Activated T-cell treated with anti-CD3 and anti-CD28 coated beads, Interleukin-2, amount 50 U/mL, for 72 hours (primary cell): ENCODE measurements at places on chromosomes 12 and 14. TPM values are rescaled to one million over a fixed set of nuclear protein-coding genes. Genes with fewer than 3 reads are reported as not detected.

GRCh38 chr12:29041621-29042020, 107.5 kb upstream of the FAR2 start:
- DNase-seq = no peak
- H3K4me1 ChIP-seq = no peaks in the 10 kb centered on the region
- no peak overlapping the region for H3K4me3 ChIP-seq
- H3K27ac ChIP-seq = no peak overlapping the region

GRCh38 chr12:104683831-104684503, 227.2 kb downstream of the CHST11 start:
- H3K27ac ChIP-seq = peak overlapping the region; percentile 32
- H3K4me1 ChIP-seq = peaks cover 96% of the 10 kb centered on the region
- no peaks in the 10 kb centered on the region for H3K27me3 ChIP-seq
- DNase-seq = no peak
- peak overlapping the region; percentile 78 for H3K4me3 ChIP-seq

The BRMS1L gene
- 4.5 TPM for total RNA-seq

The NELL2 gene
- 36.3 TPM for total RNA-seq

GRCh38 chr12:51334764-51335163, 10.8 kb upstream of the BIN2 start:
- peaks cover 5% of the 10 kb centered on the region for H3K4me1 ChIP-seq
- no peak for DNase-seq
- H3K27me3 ChIP-seq = no peaks in the 10 kb centered on the region

- H3K27me3 ChIP-seq = peaks cover 15% of the 10 kb centered on the region
- no peak overlapping the region for H3K4me3 ChIP-seq
- no peaks in the 10 kb centered on the region for H3K36me3 ChIP-seq
- no peaks in the 10 kb centered on the region for H3K4me1 ChIP-seq
- DNase-seq = no peak
- peak overlapping the region; percentile 79 for H3K27ac ChIP-seq
Observed at GRCh38 chr12:25020621-25021243, 71.8 kb upstream of the BCAT1 start.

DNA sequence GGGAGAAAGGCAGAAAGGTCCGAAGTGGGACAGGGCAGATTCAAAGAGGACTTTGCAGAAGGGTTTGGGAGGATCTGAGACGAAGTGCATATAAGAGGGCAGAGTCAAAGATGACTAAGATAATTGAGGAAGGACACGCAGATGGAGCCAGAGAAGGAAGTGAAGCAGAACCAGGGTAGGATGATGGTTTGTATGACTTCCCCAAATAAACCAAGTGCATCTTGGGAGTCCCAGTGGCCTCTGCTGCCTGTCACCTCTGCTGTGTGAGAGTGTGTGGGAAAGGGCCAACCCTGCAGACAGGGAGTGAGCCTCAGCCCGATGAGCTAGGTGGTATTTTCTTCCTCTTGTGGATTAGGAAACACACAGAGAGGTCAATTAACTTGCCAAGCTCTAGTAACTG, 36.8 kb downstream of the FLVCR2 start:
- no peaks in the 10 kb centered on the region for H3K27me3 ChIP-seq
- H3K4me3 ChIP-seq = no peak overlapping the region
- no peak overlapping the region for H3K27ac ChIP-seq
- H3K36me3 ChIP-seq = peaks cover 3% of the 10 kb centered on the region
- no peaks in the 10 kb centered on the region for H3K4me1 ChIP-seq
- no peak for DNase-seq

- H3K4me3 ChIP-seq = no peak overlapping the region
- DNase-seq = no peak
- H3K4me1 ChIP-seq = no peaks in the 10 kb centered on the region
- H3K27me3 ChIP-seq = no peaks in the 10 kb centered on the region
- H3K27ac ChIP-seq = no peak overlapping the region
Observed at GRCh38 chr12:113845900-113846674, 120.0 kb downstream of the RBM19 start.

GRCh38 chr12:66070378-66071120, 60.0 kb downstream of the LLPH start:
- no peak overlapping the region for H3K4me3 ChIP-seq
- peaks cover 16% of the 10 kb centered on the region for H3K4me1 ChIP-seq
- H3K27ac ChIP-seq = no peak overlapping the region

The FOXM1 gene
- 109 TPM for total RNA-seq

The POTEM gene
- not detected for total RNA-seq

GRCh38 chr14:36233217-36233616, 56.7 kb upstream of the PTCSC3 start:
- no peaks in the 10 kb centered on the region for H3K36me3 ChIP-seq
- no peak overlapping the region for H3K27ac ChIP-seq
- peaks cover 28% of the 10 kb centered on the region for H3K27me3 ChIP-seq
- no peaks in the 10 kb centered on the region for H3K4me1 ChIP-seq
- DNase-seq = no peak

The LRRK2 gene
- not detected for total RNA-seq

GRCh38 chr14:49992448-49992847, 99.6 kb downstream of the ARF6 start:
- H3K36me3 ChIP-seq = peaks cover 4% of the 10 kb centered on the region
- peak overlapping the region; percentile 85 for H3K27ac ChIP-seq
- H3K4me1 ChIP-seq = peaks cover 58% of the 10 kb centered on the region
- no peak for DNase-seq
- peak overlapping the region; percentile 71 for H3K4me3 ChIP-seq

GRCh38 chr14:104218361-104219180, 80.2 kb downstream of the KIF26A start:
- H3K4me3 ChIP-seq = no peak overlapping the region
- no peak overlapping the region for H3K27ac ChIP-seq
- H3K4me1 ChIP-seq = no peaks in the 10 kb centered on the region
- H3K27me3 ChIP-seq = peaks cover under 1% of the 10 kb centered on the region
- no peak for DNase-seq
- no peaks in the 10 kb centered on the region for H3K36me3 ChIP-seq

- H3K4me1 ChIP-seq = peaks cover 34% of the 10 kb centered on the region
- H3K27ac ChIP-seq = no peak overlapping the region
- H3K4me3 ChIP-seq = no peak overlapping the region
- no peaks in the 10 kb centered on the region for H3K27me3 ChIP-seq
Observed at GRCh38 chr12:104549815-104550480, 93.2 kb downstream of the CHST11 start.

DNA sequence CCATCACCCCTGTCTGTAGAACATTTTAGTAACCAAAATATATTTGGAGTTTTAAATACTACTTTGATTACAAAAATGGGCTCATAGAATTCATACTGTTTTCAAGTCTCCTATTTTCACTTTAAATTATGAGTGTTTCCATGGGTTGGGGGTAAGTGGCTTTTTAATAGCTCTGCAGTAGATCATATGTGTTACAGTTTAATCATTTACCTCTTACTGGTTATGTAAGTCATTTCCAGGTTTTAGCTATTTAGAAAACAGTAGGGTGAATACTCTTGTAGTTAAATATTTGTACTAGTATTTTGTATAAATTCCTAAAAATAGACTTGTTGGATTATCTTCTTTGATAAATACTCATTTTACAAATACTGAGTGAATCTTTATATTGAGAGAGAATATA, 8.2 kb downstream of the PCNX1 start:
- H3K36me3 ChIP-seq = peaks cover 4% of the 10 kb centered on the region
- peaks cover 87% of the 10 kb centered on the region for H3K4me1 ChIP-seq
- peak overlapping the region; percentile 74 for H3K27ac ChIP-seq
- DNase-seq = no peak

GRCh38 chr12:16449459-16449858, 102.0 kb downstream of the MGST1 start:
- DNase-seq = no peak
- no peaks in the 10 kb centered on the region for H3K36me3 ChIP-seq
- no peaks in the 10 kb centered on the region for H3K27me3 ChIP-seq
- no peak overlapping the region for H3K4me3 ChIP-seq
- no peaks in the 10 kb centered on the region for H3K4me1 ChIP-seq

GRCh38 chr14:81401420-81402122, 1.4 kb upstream of the STON2 start:
- H3K4me1 ChIP-seq = peaks cover 26% of the 10 kb centered on the region
- H3K27me3 ChIP-seq = peaks cover 30% of the 10 kb centered on the region
- H3K36me3 ChIP-seq = no peaks in the 10 kb centered on the region
- peak overlapping the region; percentile 81 for H3K27ac ChIP-seq

DNA sequence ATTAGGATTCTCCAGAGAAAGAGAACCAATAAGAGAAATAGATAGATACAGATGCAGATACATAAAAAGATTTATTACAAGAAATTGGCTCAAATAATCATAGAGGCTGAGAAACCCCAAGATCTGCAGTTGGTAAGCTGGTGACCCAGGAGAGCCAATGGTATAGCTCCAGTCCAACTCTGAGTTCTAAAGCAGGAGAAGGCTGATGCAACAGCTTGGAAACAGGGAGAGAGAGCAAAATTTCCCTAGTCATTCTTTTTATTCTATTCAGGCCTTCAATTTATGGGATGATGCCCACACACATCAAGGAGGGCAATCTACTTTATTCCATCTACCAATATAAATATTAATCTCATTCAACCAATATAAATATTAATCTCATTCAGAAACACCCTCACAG, 218.2 kb downstream of the PRKD1 start:
- H3K4me3 ChIP-seq = no peak overlapping the region
- no peaks in the 10 kb centered on the region for H3K36me3 ChIP-seq
- H3K27me3 ChIP-seq = no peaks in the 10 kb centered on the region
- H3K4me1 ChIP-seq = no peaks in the 10 kb centered on the region
- no peak for DNase-seq
- no peak overlapping the region for H3K27ac ChIP-seq

- no peaks in the 10 kb centered on the region for H3K27me3 ChIP-seq
- H3K4me1 ChIP-seq = peaks cover 35% of the 10 kb centered on the region
- peaks cover 5% of the 10 kb centered on the region for H3K36me3 ChIP-seq
- peak overlapping the region; percentile 86 for H3K27ac ChIP-seq
- DNase-seq = peak; percentile 10
Observed at GRCh38 chr14:30621354-30621939, 672 bp upstream of the SCFD1 start.

- H3K4me3 ChIP-seq = no peak overlapping the region
- no peaks in the 10 kb centered on the region for H3K36me3 ChIP-seq
- H3K4me1 ChIP-seq = no peaks in the 10 kb centered on the region
- no peaks in the 10 kb centered on the region for H3K27me3 ChIP-seq
- H3K27ac ChIP-seq = no peak overlapping the region
- no peak for DNase-seq
Observed at GRCh38 chr12:71036526-71036925, 116.0 kb upstream of the PTPRR start.

DNA sequence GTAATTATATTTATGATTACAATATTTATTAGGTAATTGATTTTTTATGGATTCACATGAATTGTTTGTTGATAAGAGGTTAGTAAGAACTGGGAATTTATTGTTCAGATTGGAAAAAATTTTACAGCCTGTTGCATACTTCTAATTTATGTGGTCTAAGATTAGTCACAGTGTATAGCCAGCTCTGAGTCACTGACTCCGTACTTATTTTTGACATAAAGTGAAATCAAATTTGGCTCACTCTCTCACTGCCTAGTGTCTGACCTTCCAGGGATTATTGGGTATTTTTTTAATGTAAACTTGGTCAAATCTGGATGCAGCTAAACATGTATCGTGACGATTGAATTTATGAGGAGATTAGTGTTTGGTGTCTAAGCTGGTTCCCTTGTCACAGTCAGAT, 109.3 kb downstream of the PTPRQ start:
- no peaks in the 10 kb centered on the region for H3K4me1 ChIP-seq
- no peaks in the 10 kb centered on the region for H3K27me3 ChIP-seq
- no peak overlapping the region for H3K27ac ChIP-seq
- no peaks in the 10 kb centered on the region for H3K36me3 ChIP-seq

- no peak overlapping the region for H3K4me3 ChIP-seq
- H3K4me1 ChIP-seq = no peaks in the 10 kb centered on the region
- H3K36me3 ChIP-seq = no peaks in the 10 kb centered on the region
- no peaks in the 10 kb centered on the region for H3K27me3 ChIP-seq
Observed at GRCh38 chr12:94922561-94922960, 80.9 kb downstream of the NDUFA12 start.

GRCh38 chr12:127485528-127485927, 781.4 kb upstream of the TMEM132C start:
- H3K36me3 ChIP-seq = no peaks in the 10 kb centered on the region
- H3K27ac ChIP-seq = no peak overlapping the region
- DNase-seq = peak; percentile 43
- H3K27me3 ChIP-seq = no peaks in the 10 kb centered on the region
- no peaks in the 10 kb centered on the region for H3K4me1 ChIP-seq

The RPGRIP1 gene
- total RNA-seq = not detected

GRCh38 chr12:115810122-115810901, 467.2 kb downstream of the MED13L start:
- no peak for DNase-seq
- no peak overlapping the region for H3K4me3 ChIP-seq
- H3K4me1 ChIP-seq = no peaks in the 10 kb centered on the region
- peaks cover 8% of the 10 kb centered on the region for H3K27me3 ChIP-seq
- H3K36me3 ChIP-seq = peaks cover 1% of the 10 kb centered on the region

DNA sequence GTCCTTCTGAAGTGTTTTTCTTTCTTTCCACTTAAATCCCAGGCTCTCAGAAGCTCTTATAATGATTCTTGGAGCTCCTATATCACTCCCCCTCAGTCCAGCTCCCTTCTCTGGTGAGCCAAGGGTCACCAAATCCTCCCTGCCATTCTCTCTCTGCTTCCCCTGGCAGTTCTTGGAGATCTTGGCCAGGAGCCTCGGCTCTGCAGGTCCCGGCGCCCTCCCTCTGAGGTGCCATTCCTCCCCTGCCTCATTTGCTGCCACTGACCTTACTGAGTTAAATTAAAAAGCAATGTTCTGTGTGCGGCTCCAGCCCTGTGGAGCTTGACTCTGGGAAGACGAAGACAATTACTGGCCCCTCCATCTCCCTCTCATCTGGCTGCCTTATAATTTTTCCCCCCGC, 7.0 kb downstream of the CISTR start:
- DNase-seq = no peak
- no peak overlapping the region for H3K4me3 ChIP-seq
- peaks cover 17% of the 10 kb centered on the region for H3K4me1 ChIP-seq
- H3K27me3 ChIP-seq = peaks cover 39% of the 10 kb centered on the region
- no peak overlapping the region for H3K27ac ChIP-seq
- H3K36me3 ChIP-seq = no peaks in the 10 kb centered on the region

DNA sequence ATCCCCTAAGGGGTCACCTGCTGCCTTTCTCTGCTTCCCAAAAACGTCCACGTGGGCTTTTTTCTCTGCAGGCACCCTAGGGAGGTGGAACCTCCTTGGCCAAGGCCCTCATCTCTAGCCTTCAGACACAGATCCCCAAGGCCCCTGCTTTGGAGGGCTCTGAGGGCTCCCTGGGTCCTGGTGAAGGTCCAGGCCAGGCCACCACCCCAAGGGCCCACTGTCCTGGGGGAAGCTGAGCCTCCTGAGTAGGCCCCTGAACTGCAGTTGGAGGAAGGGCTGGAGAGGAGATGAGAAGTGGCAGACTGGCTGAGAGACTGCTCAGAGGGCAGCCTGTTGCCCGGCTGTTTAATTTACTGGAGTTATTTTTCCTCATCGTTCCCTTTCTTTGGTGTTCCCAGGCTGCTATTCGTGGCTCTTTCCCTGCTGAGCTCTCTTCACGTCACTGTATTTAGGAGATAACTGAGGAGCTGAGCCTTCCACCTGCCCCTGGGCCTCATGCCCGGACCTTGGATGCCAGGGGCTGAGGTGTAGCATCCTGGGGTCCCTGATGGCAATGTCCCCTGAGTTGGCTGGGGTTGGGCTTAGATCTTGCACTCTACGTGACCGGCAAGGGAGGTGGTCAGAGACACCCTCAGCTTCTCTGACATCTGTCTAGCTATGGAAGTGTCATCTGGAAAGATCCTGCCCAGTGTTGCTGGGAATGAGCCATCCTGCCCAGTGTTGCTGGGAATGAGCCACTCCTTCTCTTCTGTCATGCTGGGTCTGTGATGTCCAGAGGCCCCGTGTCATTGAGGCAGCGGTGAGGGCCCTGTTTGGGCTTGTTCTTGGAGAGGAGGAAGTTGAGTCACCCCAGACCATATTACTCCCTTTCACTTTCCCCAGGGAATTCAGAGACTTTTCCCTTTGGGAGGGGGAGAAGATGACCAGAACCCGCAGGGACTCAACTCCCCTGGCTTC, 139.8 kb downstream of the TSPAN9 start:
- DNase-seq = no peak
- no peaks in the 10 kb centered on the region for H3K36me3 ChIP-seq
- no peaks in the 10 kb centered on the region for H3K4me1 ChIP-seq
- H3K27ac ChIP-seq = no peak overlapping the region
- peaks cover 8% of the 10 kb centered on the region for H3K27me3 ChIP-seq
